ENCODE measurements at places on chromosomes 5 and 9.

GRCh38 chr5:157222506-157223230, 42.0 kb downstream of the ITK start:
- DNase-seq: peak; percentile 10

DNA sequence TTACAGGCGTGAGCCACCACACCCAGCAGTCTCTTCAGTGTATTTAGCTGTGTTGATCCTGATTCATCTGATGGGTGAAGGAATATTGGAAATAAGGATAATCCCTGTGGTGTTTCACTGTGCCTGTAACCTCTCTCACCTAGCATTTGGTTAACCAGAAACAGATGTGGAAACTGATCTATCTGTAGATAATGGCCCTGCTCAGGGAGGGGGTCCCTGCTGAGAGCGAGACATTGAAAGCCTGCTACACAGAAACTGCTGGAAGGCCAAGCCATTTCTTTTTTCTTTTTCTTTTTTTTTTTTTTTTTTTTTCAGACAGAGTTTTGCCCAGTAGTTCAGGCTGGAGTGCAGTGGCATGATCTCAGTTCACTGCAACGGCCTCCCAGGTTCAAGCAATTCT, 28.4 kb downstream of the QRFP start:
- no peak for DNase-seq

- DNase-seq: peak; percentile 82
Observed at GRCh38 chr9:88593537-88594185, 58.7 kb downstream of the NXNL2 start.

- peak; percentile 57 for DNase-seq
Observed at GRCh38 chr5:6712142-6712576, 1.1 kb upstream of the TENT4A start.

DNA sequence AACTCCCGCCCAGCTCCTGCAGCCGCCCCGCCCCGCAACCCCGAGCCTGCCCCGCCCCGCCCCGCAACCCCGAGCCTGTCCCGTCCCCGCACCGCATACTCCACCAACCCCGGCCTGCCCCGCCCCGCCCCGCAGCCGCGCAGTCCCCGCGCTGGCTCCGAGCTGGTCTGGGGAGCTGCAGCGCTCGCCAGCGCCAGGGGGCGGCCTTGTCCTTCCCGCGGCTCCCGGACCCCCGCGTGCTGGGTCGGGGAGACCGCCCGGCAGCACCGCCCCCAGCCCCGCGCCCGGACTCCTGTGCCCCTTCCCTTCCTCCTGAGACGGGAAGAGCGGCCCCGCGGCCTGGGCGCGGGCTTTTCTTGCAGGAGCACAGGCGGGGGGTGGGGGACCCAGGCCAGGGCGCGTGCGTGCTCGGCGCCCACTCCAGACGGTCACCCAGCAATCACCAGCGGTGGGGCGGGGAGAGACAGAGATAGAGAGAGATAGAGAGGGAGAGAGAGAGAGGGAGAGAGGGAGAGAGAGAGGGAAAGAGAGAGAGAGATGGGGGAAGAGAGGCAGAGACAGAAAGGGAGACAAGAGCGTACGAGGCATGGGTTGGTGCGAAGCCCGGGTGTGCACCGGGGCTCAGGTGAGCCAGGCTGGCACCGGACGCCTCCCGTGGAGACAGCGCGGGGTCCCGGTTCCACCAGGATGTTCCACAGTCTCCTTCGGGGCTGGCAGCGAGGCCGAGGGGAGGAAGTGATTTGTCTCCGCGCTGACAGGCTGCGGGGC, 14.7 kb upstream of the TMEM250 start:
- no peak for DNase-seq

DNA sequence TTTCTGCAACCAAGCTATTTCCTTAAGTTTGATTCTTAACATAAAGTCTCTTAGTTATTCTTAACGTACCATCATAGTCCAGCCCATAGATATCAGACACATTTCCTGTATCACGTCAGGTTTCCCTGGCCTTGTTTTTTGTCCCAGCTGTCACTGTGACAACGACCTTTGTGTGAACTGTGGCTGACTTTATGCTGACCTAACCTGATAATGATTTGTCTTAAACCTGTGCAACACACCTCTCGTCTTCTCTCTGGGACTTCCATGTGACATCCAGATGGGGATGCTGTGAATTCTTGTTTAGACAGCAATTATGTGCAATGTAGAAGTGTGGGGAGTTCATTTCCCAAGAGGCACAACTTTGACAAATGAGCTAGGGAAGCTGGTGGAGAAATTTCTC, 662.8 kb downstream of the PTPRD start:
- no peak for DNase-seq

DNA sequence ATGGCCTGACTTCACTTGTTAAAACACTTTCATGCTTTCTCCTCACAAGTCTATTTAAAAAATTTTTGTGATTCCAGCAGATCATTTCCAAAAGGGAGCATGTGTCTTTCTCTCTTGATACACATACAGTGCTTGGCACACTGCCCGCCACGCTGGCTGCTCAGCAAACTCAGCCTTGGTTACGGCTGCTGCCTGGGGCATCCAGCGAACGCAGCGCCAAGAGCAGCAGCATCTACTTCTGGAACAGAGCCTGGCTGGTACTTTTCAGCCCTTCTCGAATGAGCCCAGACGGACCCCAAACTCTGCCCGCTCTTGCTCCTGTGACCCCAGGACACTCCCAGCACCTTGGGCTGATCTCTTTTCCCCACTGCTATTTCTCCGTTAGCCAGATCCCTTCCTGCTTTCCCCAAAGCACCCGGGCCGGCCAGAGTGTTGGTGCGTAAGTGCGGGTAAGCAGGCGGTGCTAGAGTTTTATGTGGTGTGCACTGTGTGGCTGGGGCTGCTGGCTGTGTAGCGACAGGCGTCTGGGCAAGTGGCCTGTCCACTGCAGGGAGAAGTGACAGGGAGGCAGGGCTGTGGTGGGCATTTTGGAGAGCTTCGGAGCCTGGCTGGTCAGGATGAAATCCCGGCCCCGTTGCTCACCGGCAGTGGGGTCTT, 73.2 kb downstream of the SH3PXD2B start:
- no peak for DNase-seq

DNA sequence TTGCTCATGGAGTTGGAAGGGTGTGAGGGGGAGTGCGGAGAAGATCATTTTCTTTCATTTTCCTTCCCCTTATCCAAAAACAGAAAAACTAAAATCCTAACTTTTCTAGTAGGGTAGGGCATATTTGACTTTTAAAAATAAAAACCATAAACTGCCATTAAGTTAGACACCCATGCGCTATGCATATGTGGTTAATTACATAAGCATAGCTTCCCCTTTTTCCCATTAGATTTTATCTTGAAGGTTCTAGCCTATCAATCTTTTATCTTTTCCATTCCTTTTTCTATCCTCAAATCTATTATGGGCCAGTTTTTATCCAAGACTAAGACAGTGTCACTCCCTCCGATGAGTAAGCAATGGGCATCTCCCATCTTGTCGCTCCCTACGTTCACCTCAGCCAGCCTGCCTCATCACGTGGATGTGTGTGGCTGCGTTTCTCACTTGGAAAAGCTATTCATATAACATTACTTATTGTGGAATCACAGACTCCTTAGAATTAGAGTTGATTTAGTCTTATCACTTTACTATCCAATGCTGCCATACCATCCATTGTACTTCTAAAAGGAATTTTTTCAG, 49.2 kb downstream of the PCSK5 start:
- no peak for DNase-seq

GRCh38 chr9:75414371-75415160, 326.3 kb downstream of the OSTF1 start:
- peak; percentile 23 for DNase-seq

DNA sequence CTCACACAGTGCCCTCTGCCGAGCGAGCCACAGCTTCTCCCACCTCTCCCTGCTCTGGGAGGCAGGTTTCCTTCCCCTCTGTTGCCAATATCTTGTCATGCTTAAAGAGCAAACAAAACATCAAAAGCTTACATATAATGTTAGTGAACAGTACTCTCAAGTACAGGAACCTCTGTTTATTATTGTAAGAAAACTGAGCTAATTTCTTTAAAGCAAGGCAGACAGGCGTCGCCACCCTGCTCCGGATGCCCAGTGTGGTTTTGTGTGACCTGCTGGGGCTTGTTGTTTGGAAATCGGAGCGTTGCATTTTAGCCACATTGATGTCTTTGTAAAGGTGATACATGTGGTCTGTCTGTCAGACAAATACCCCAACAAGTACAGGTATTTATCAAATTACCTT, 401.4 kb upstream of the IRX1 start:
- no peak for DNase-seq

DNA sequence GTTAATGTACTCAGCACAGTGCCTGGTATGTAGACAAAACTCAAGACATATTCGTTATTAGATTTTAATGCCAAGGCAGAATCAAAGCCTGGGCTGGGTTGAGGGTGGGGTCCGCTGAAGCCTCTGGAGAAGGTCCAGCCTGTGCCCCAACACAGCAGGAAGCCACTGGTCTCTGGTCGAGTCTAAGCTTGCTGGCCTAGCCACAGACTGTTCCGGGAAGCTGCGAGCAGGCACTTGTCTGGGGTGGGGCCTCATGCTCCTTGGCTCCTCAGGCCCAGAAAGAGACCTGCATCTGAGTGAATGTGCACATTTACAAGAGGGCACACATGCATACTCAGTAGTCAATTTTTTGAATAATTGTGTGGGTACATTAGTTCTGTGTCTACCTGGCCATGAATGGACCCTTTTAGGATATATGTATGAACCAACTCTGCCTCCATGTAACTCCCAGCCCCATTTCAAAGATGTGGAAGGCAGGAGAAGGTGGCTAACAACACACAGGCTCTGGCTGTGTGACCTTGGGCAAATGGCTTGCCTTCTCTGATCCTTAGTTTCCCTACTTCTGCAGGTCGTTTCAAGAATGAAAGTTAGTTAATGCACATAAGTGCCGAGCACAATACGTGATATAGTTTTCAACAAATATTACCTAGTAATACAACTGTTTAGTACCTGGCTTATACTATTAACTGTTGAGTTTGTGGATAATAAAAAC, 18.3 kb downstream of the FAT2 start:
- DNase-seq: no peak

DNA sequence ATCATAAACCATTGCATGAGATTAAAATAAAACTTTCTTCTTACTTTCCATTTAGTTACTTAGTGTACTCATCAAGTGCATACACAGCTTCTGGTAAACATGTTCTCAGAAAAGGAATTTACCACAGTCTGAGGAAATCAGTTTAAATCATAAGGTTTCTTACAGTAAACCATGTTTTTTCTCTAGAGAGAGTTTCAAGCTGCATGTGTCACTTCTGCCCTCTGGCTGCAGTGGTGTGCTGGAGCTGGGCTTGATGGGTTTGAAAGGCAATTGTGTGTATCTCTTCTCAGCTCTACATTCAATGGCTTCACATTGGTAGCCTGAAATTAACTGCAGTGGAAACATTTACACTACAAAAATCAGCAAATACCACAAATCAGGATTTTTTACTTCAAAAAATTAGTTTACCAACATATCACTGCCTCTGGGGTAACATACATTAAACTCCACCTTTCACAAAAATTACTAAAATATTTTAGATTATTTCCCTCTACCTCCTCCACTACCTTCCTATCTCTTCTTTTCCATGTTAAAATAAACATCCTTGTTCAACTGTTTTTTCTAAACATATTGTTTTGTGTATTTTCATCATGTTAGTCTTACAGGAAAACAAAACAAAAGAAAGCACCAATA, 414.3 kb downstream of the ANXA1 start:
- DNase-seq: peak; percentile 11

DNA sequence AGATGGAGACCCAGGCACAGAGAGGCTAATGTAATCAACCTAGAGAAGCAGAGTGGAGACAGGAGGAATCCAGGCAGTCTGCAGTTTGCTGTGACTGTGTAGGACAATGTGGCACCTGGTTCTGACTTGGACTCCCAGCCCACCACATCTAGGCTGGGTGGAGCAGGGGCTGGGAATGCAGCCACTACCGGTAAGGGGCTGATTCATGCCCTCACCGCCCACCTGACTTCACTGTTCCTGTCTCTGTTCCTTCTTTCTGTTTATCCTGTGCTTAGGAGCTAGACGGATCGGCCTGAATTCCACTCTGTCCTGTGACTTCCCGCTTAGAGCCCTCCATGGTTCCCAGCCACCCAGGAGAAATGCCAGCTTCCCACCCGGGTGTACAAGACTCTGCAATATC, 2.6 kb downstream of the PDLIM4 start:
- DNase-seq: peak; percentile 63

- peak; percentile 99 for DNase-seq
Observed at GRCh38 chr5:62412549-62413329, at the start of gene IPO11. Gene IPO11, plus strand, starts transcription at chr5:62412763. Its CDS starts 24,517 bp downstream, at chr5:62437280.

GRCh38 chr9:93254061-93254481, 70.1 kb downstream of the WNK2 start:
- DNase-seq: no peak

DNA sequence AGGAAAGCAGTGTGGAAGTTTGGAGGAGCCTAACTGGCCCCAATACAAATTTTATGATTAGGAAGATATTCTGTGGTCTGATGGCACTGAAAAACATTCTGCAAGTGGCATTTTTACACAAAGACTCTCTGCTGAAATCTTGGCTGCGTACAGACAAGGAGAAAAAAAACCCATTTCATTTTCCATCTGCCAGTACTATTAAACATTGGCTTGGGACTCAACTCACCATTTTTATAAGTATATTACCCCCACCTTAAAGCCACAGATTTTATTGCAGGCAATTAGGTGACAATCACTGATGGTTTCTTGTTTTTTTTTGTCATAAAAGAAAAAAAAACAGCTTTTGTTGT, 206.9 kb downstream of the PTTG1 start:
- no peak for DNase-seq

GRCh38 chr5:1312993-1313833, 18.3 kb upstream of the TERT start:
- DNase-seq: peak; percentile 0

- peak; percentile 71 for DNase-seq
Observed at GRCh38 chr9:99118782-99119466, 14.0 kb downstream of the TGFBR1 start.

GRCh38 chr5:148746826-148747535, 79.4 kb upstream of the ADRB2 start:
- peak; percentile 74 for DNase-seq

DNA sequence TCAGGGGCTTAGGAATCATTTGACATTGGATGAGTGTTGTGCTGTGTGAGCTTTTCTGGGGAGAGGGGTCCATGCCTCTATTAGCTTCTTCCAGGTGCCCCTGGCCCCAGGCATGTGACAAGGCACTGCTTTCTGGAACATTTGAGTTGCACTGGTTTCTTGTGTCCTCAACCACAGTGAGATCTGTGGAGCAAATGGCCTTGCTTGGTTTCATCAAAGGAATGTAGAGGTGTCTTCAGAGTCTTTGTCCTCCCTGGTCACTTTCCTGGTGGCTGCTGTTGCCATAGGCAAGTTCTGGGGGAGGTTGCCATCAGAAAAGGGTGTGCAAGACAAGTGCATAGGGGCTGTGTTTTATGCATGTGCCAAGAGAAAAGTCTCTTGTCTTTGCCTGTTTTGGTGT, 157.5 kb downstream of the MACROH2A1 start:
- no peak for DNase-seq

Measured in inflammatory macrophage treated with lipopolysaccharide for 4 hours (primary cell).